Activated naive CD4-positive, alpha-beta T cell treated with Interleukin-2 at 50 U/mL for 16 hours (primary cell): ENCODE measurements at places on chromosomes 12 and 14.

DNA sequence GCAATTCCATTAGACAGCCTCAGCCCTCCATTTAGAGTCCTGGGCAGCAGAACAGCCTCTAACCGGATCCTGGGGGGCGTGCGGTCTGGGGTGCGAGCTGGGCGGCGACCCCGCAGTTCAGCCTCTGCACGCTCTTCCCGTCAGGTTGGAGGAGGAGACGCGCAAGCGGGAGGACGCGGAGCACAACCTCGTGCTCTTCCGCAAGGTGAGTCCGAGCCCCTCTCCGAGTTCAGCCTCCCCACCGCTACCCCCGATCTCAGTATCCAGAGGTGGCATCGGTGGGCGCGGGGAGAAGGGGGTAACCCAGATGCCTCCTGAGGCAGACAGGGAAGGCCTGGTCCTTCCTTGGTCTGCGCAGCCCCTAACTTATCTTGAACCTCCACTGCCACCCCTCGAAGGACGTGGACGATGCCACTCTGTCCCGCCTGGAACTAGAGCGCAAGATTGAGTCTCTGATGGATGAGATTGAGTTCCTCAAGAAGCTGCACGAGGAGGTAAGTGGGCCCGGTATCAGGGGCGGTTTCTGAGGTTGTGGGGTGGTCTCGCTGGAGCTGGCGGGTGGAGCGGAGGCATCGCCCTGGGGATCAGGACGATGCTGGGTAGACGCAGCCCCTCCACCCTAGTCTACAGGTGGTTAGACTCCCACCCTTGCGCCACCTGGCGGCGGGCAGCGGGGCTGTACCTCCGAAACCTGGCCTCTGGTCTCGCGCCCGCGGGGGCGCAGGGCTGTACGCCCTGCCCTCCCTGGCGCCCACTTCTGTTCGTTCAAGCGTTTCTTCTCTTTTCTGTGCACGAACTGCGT lies 1.3 kb downstream of the PRPH start:
- peak; percentile 69 for DNase-seq

GRCh38 chr12:128933039-128933438 lies 79.8 kb downstream of the GLT1D1 start:
- DNase-seq, result no peak

GRCh38 chr12:113261847-113262470 lies 40.7 kb downstream of the TPCN1 start:
- no peak for DNase-seq

DNA sequence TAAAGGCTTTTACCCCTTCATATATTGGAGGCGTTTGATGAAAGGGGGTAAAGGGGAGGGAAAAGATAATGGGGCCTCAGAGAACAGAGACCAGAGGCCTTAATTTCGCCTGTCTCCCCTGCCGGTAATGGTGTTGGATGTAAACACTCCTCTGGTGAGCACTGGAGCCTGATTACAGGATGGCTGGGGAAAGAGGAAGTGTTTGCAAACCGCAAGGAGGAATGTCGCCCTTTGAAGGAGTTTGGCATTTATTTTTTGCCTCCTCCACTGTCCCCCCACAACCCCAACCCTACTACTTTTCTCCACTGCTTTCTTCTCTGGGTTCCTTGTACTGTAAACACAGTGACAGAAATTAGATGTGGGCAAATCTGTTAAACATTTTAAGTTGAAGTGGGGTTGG lies 211.9 kb upstream of the TBX3 start:
- DNase-seq, result no peak

GRCh38 chr14:100717386-100717785 lies 9.3 kb upstream of the DLK1 start:
- DNase-seq, result no peak

DNA sequence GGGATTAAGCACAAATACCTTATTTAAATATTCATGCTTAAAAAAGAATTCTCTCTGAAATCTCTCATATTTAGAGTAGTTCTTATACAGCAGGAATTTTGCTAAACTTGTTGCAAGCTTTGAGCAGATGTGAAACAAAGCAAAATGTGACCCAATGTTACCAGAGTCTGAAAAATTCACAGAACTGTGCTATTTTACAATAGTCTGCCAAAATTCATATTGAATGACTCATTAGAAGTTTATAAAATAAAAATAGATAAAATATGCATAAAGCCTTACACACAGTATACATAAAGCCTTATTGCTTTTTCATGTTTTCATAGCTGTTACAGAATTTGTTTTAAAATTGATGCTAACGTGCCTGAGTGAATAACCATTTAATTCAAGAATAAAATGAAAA lies 17.8 kb upstream of the RHOJ start:
- DNase-seq, result no peak

GRCh38 chr14:21255385-21256101 lies 13.7 kb downstream of the HNRNPC start:
- DNase-seq, result no peak

- DNase-seq, result no peak
Measured at GRCh38 chr12:66602483-66603143, 76.3 kb downstream of the GRIP1 start.

- DNase-seq, result peak; percentile 72
Measured at GRCh38 chr14:100072783-100073346, 7.6 kb downstream of the EVL start.

DNA sequence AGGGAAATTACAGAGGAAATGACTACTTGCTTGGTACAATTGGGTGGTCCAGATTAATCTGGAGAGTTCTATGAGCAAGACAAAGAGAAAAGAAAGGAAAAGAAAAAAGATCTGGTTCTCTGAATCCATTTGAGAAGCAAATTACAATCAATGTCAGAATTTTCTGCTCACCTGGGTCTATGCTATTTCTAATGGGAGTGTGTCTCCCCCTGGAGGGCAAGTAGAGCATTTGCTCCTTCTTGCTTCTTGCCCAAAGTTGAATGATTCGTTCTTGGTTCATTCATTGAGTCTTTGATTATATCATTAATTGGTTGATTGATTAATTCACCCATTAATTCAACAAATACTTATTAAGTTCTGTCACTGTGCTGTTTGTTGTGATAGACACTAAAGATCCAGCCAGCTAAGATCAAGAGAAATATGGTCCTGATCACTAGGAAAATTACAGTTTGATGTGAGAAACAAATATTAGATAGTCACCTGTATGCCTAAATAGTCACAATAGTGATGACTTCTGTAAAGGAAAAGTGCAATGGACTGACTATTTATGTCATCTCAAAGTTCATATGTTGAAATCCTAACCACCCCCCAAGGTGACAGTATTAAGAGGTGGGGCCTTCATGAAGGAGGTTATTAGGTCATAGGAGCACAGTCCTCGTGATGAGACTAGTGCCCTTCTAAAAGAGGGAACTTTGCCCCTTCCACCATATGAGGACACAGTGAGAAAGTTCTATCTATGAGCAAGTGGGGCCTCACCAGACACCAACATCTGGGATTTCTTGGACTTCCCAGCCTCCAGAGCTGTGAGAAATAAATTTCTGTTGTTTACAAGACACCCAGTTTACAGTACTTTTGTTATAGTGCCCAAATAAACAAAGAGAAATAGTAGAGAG lies 8.0 kb upstream of the ASB8 start:
- peak; percentile 36 for DNase-seq

DNA sequence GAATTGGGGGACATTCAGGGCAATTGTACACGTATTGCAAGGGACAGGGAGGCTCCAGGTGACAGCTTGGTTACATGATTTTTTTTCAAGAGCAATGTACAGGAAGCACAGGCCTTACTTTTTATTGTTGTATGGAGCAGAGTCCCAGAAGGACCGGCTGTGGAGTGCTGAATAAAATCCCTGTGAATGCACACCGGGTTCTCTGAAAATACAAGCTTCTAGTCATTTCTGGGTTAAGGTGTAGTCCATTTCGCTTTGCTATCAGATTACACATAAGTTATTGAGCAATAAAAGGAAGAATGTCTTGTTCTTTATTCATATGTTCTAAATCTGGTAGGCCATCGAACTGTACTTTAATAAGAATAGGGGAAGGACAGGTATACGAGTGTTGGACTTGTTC lies 52.2 kb downstream of the PDE3A start:
- DNase-seq, result no peak

DNA sequence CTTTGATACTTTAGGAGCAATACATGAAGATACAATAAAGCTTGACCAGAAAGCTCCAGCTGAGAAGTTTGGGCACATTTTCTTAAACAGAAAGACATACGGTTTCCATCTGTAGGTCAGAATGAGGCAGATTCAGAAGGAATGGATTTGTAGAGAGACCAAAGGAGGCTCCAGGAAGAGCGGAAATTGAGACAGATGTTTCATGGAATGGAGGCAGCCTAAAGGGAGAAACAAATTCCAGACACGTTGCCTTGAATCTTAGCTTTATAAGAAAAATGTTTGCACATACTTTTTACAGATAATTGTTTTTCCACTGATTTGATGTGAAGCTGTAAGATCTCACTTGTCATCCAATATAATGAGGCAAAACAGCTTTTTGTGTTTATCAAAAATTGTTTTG lies 24.8 kb downstream of the EPYC start:
- DNase-seq, result no peak

DNA sequence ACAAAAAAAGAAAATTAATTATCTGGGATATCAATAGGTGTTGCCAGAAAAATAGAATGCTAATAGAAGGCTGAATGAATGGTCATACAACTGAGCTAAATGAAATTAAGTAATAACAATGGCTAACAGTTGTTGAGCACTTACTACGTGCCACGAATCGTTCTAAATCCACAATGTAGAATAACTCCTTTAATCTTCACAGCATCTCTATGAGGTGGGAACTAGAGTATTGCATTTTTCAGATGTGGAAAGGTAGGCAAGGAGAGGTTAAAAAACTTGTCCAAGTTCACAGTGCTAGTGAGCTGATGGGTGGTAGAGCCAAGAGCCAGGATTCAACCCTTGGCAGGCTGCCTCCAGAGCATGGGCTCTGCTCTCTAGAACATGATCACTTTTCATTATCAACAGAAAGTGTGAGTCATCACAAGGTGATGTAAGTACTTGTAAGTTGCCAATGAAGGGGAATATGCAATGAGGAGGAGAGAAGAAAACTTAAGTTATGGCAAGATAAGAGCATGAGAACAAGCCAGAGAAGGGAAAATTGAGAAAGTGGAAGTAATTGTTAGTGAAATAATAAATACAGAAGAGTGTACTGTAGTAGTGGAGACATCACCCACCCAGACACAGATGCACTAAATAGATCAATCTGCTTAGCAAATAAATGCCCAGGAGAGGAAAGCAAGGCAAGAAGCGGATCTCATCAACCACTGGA lies 122.1 kb downstream of the PRKD1 start:
- DNase-seq, result no peak

DNA sequence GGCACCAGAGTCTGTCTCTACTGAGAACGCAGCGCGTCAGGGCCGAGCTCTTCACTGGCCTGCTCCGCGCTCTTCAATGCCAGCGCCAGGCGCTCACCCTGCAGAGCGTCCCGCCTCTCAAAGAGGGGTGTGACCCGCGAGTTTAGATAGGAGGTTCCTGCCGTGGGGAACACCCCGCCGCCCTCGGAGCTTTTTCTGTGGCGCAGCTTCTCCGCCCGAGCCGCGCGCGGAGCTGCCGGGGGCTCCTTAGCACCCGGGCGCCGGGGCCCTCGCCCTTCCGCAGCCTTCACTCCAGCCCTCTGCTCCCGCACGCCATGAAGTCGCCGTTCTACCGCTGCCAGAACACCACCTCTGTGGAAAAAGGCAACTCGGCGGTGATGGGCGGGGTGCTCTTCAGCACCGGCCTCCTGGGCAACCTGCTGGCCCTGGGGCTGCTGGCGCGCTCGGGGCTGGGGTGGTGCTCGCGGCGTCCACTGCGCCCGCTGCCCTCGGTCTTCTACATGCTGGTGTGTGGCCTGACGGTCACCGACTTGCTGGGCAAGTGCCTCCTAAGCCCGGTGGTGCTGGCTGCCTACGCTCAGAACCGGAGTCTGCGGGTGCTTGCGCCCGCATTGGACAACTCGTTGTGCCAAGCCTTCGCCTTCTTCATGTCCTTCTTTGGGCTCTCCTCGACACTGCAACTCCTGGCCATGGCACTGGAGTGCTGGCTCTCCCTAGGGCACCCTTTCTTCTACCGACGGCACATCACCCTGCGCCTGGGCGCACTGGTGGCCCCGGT lies at the start of gene PTGDR:
PTGDR (plus strand) TSS at position 198 of the 778 bp plus-strand sequence; CDS start at position 315, 117 bp downstream.
- DNase-seq, result peak; percentile 65

- DNase-seq, result no peak
Measured at GRCh38 chr14:76696361-76696760, 64.9 kb upstream of the VASH1 start.

GRCh38 chr14:60175255-60175902 lies 10.2 kb upstream of the DHRS7 start:
- DNase-seq, result no peak

DNA sequence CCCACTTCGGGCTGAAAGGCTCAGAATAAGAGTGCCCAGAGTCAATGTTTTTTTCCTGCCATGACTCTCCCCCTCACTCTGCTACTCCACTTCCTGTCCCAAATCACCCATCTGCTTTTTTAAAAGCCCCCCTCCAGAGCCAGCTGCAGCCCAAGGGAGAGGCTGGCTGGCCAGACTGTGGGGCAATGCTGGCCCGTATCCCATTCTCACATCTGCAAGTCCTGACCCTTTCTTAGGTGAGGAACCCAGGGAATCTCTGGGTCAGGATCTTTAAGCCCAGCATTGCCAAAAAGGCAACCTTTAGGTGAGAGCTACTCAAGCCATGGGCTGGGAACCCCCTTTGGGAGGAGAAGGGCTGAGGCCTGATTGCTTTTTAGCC lies 1.7 kb upstream of the ITGA5 start:
- no peak for DNase-seq

- no peak for DNase-seq
Measured at GRCh38 chr12:110015132-110015531, 15.9 kb downstream of the ANKRD13A start.

GRCh38 chr14:105201156-105201924 lies 20.2 kb upstream of the NUDT14 start:
- DNase-seq, result no peak

DNA sequence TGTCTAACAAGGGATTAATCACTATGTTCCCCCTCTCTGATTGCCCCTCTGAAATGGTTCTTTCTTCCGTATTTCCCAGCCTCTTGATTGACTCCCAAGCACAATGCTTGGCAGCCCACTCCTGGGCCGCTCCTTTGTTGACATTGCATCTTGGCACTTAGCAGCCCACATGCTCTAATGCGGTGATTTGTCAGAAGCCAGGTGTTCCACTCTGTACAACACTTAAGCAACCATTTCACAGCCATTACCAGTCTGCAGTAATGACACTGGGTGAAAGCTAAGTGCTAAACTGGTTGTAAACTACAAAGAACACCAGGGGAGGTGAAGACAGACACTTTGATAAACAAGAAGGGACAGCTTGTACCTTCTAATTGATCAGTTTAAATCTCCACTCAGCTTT lies 353.5 kb downstream of the TMEM132D start:
- DNase-seq, result no peak

- no peak for DNase-seq
Measured at GRCh38 chr14:90296641-90297040, 35.1 kb downstream of the NRDE2 start.
